ENCODE measurements at places on chromosomes 13 and 19.

- DNase-seq: no peak
These were observed 21.7 kb upstream of the MAB21L1 start for GRCh38 chr13:35498231-35498630.

DNA sequence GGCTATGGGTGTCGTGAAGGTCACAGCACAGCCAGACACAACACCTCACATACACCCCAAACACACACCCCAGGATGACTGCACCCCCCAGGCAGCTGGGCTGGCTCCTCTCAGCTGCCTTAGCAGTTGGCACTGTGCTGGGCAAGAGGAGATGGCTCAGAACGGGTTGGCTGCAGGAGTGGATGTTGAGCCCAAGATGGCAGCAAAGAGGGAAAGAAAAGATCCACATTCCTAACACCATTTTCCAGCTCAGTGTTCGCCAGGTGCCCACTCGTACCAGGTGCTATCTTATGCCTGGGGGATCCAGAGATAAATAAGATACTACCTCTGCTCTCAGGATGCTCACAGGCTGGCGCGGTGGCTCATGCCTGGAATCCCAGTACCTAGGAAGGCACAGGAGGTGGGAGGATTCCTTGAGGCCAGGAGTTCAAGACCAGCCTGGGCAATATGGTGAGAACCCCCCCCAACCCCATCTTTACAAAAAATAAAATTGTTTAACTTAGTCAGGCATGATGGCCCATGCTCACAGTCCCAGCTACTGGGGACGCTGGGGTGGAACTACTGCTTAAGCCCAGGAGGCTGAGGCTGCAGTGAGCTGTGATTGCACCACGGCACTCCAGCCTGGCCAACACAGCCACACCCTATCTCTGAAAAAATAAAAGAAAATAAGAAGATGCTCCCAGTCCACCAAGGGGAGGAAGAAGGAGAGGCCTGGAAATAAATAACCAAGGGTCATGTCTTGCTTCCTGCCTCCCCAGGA lies 89.7 kb upstream of the ZNF507 start:
- DNase-seq: no peak

DNA sequence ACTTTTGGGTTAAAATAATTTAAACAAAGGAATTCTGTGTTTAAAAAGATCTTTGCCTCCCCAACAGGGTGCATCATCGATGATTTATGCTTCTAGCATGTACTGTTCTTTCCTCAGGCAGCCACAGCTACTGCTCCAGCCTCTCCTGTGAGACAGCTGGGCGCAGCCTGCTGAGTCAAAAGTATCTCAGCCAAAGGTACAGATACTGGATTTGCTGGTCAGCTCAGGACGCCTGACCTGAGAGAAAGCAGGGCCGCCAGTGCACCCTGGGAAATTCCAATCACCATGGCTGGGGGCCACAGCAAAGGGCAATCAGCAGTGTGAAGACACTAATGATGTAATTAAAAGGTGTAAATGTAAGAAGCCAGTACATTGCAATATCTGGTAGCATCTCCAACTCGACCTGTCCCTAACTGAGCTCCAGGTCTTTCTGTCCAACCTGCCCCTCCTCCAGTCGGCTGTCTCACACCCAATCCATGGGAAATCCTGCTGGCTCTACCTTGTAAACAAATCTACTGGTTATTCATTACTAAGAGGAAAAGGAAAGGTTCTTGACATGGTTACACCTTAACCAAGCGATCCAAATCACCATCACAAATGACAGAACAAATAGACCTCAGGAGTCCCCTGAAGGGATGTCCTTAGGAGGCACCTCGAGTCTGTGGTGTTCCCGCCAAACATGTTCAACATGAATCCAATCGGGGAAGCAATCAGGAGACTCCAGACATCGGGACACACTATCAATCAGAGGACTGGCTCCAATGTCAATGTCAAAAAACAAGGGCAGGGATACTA lies 7.3 kb downstream of the OPA3 start:
- no peak for DNase-seq

DNA sequence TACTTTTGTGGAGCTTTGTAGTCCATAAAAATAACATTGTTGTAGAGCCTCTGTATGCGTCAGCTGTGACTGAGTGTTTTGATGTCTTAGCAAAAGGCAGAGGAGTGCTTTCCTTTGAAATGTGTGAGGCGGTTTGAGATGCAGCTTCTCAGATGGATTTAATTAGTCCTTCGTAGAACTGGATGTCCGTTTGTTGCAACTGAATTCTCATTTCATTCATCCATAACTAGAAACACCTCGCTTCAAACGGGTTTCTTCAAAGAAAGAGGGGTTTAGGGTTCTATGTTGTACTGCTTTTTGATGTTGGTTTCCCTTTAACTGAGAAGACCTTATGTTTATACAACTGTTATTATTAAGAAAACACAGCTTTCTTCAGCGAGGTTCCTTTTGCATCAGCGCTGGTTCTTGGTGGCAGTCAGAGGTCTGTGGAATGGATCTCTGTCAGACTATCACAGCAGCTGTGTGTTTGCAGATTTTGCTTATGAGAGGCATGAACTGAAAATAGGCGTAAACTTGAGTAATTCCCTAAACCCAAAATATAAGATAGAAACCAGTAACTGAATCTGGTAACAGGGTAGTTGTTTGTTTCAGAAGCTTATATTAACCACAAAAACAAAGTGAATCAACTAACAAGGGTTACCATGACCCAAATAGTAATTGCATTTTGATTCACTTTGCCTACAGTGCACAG lies 194.4 kb downstream of the GGACT start:
- DNase-seq: no peak

DNA sequence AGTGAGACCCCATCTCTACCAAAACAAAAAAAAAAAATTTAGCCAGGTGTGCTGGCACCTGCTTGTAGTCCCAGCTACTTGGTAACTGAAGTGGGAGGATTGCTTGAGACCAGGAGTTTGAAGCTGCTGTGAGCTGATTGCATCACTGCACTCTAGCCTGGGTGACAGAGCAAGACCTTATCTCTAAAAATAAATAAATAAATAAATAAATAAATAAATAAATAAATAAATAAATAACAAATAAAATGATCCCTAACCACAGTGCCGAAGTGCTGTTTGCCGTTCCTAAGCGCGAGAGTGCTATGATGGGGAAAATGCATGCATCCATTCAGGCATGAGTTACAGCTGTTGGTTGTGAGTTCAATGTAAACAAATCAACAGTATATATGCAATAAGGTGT lies 27.2 kb downstream of the WDR88 start:
- DNase-seq: no peak
